AG10803 (cell line): ENCODE measurements at places on chromosomes 5 and 9.

- no peak for DNase-seq
These were observed 105.2 kb upstream of the RAD23B start for GRCh38 chr9:107177857-107178256.

DNA sequence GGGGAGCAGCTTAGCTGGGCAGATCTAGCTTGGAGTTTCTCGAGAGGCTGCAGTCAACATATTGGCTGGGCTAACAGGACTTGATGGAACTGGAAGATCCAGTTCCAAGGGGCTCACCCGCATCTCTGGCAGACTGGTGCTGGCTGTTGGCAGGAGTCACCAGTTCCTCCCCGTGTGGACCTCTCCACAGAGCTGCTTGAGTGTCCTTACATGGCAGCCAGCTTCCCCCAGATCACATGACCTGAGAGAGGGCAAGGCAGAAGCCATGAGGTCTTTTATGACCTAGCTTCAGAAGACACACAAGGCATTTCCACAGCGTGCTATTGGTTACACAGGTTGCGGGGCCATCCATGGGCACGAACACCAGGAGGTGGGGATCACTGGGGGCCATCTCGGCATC, 26.4 kb upstream of the RXRA start:
- DNase-seq: no peak

DNA sequence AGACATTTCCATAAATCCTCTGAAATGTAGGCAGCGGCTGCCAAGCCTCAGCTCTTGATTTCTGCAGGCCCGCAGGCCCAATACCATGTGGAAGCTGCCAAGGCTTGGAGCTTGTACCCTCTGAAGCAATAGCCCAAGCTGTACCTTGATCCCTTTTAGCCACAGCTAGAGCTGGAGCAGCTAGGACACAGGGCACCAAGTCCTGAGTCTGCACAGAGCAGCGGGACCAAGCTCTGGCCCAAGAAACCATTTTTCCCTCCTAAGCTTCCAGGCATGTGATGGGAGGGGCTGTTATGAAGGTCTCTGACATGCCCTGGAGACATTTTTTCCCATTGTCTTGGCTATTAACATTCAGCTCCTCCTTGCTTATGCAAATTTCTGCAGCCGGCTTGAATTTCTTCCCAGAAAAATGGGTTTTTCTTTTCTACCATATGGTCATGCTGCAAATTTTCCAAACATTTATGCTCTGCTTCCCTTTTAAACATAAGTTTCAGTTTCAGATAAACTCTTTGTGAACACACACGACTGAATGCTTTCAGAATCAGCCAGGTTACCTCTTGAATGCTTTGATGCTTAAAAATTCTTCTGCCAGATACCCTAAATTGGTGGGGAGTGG, 14.4 kb upstream of the ZFR start:
- DNase-seq: no peak

GRCh38 chr5:91206734-91207133, 176.4 kb downstream of the ARRDC3 start:
- DNase-seq: peak; percentile 75

- no peak for DNase-seq
These were observed 189.7 kb downstream of the PALM2AKAP2 start for GRCh38 chr9:109969573-109970237.

DNA sequence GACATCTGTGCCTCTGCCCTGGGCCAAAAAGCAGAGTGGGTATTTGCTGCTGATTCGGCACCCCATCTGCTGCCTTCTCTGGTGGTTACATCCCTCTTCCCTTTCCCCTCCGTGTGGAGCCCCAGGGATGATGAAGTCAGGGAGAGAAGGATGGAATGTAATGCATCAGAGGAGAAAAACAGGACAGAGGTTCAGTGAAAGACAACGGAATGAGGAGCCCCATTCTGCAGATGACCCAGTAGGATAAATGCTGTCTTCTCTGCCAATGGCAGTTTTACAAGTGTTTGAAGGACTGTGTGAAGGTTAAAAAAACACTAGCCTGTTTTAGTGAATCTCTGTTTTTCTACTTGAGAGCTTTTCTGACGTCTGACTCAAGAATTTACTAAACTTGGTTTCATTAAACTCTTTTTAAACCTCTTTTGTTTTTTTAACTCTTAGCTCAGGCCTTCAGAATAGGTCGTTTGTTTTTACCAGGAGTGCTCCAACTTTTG, 86.3 kb downstream of the NLN start:
- peak; percentile 42 for DNase-seq

DNA sequence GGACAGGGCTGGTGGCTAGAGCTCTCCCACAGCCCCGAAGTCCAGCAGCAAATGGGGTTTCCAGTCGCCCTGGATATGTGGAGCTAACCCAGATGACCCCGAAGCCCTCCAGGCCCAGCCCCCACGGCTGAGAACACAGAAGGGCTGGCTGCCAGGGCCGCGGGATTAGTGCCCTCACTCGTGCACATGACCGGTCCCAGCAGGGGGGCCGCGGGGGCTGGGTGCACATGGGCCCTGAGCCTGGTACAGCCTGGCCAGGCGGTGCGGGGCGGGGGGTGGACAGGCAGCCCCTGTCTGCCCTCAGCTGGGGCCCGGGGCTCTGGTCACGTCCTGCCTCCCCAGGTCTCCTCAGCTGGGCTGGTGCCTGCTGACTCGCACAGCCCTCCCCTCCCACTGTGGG, 5.9 kb downstream of the SSNA1 start:
- DNase-seq: no peak

DNA sequence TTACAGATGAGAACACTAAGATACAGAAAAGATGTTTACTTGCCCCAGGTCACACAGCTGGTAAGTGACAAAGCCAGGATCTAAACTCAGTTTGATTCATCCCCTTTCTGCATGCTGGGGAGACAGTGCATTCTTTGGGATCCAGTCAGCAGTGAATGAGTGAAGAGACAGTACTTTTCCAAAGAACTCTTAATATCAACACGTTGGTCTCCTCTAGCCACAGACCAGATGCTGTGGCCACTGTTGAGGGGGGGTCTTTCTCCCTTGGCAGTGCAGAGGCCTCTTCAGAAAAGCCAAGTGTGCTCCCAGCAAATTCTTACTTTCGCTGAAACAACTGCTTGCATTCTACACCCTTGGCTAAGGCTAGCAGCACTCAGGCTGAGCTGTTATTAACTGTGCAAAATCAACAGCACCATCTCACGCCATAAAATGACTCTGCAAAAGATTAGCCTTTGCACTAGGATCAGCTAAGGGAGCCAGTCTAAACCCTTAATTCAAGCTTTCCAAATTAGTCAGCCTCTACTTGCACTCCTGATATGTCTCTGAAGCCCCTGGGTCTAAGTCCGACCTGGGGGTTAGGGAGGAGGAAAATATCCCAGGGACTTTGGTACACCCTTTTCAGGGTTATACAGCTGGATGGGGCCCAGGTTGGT, 4.8 kb upstream of the TMEM171 start:
- peak; percentile 98 for DNase-seq

- no peak for DNase-seq
These were observed 345.6 kb downstream of the PRELID2 start for GRCh38 chr5:145489516-145489915.

- no peak for DNase-seq
These were observed 106.3 kb downstream of the RAPGEF6 start for GRCh38 chr5:131528682-131529081.

DNA sequence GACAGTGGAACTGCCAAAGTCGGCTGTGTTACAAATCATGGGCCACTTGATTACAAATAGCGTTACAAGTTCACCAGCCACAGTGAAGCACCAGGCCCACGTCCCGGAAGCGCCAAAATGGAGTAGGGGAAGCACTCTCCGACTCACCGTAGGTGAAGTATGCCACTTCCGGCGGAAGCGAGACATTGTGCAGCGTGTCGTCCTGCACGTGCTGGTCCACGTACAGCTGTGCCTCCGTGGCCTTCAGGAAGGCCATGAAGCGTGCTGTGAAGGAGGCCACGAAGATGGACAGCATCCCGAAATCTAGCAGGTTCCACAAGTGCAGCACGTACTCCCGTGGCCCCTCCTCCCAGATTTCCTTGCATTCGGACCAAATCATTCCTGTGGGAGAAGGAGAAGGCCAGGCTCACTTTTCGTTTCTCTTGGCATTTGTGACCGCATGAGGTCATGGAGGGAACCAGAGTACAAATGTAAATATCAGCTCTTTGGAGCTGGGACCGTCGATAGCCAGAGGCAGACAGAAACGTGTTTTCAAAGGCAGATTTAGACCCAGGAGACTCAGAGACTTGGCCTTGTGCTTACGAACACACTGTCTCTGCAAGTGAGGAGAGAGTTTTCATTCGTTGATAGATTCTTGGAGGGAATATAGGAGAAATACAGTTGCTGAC, 58.7 kb upstream of the SMIM32 start:
- DNase-seq: no peak
